Renal cortical epithelial cell (primary cell): ENCODE measurements at places on chromosomes 1 and 21. TPM values are rescaled to one million over a fixed set of nuclear protein-coding genes. Genes with fewer than 3 reads are reported as not detected.

Gene ANKRD65
- total RNA-seq, result 0.10 and 0.17 TPM in 2 replicates

Gene UTP11
- total RNA-seq, result 34.8 and 46.7 TPM in 2 replicates

Gene C1orf105
- not detected in 2 replicates for total RNA-seq

Gene DUSP12
- total RNA-seq, result 30.0 and 37.9 TPM in 2 replicates
